Activated naive CD4-positive, alpha-beta T cell (primary cell): ENCODE measurements at places on chromosomes 12 and 14.

DNA sequence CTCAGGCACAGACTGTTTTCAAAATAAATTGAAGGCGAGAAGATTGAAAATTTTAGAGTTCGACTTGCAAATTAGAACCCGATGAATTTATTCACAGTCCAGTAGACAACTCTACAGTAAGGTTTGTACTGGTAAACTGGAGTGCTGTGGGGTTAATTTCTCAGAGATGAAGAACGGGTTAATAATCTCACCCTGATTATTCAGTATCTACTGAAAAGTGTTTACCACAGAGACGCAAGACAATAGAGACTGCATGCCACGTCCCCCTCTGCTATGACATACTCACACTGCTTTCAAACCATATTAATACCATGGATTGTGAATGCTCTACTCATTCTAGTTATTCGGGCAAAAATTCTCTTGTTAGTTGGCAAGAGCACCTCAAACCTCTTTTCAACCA lies 36.1 kb downstream of the CFL2 start:
- no peak for DNase-seq

DNA sequence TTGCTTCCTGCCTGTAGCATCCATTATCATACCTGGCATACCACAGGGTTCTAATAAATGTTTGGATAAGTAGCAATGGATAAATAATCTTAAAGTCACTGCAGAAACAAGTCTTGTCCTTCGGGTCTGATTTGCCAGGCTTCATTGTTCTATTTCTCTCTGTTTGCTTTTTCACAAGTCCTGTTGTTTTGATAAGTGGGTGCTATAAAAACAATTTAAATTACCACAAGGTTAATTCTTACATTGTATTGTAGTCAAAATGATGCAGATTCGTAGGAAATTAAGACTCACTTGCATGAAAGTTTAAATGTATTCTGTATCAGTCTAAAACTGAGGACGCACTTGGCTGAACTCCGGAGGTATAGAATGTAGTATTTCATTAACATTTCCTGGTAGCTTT lies 429.9 kb downstream of the NELL2 start:
- DNase-seq: no peak

GRCh38 chr14:102537981-102538601 lies 28.5 kb upstream of the ANKRD9 start:
- no peak for DNase-seq

DNA sequence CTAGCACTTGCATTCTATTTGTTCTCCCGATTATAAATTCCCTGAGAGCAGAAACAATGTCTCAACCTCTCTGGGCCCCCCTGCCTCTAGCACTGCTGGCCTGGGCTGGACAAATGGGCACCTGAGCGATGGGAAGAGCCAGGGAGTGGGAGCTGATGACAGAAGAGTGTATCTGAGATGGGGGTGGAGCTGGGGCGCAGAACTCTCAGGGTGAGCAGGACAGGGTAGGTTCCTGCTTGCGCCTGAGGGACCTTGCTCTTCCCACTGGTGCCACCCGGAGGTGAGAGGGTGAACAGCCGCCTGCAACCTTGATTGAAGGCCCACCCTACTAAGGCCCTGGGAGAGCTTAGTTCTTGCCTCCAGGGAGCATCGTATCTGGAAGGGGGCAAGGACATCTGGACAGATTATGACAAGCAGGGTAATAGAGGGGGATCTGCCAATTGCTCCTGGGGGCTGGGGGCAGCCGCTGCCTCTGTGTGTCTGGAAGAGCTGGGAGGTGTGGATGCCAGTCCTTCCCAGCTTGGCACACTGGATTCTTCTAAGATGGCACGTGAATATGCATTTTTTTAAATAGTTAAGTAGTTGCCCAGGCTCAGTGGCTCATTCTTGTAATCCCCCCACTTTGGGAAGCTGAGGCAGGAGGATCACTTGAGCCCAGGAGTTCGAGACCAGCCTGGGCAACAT lies 43.0 kb upstream of the TSPAN9 start:
- DNase-seq: no peak

DNA sequence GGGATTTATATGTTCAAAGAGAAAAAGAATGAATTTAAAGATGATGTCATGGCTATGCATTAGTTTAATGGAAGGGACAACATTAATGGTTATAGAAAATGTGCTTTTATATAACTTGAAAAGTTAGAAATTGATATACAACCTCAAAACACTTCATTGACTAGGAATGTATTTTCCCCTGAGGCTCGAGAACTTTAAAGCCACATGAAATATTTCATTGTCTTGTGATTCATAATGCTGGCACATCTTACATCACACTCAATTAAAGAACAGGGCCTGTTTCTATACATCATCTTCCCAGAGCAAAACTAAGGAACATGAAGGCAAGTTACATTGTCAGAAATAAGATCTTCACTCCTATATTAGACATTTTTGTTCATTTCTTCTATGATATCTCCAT lies 35.2 kb upstream of the PAWR start:
- DNase-seq: no peak

GRCh38 chr12:83473408-83474095 lies 786.8 kb downstream of the TMTC2 start:
- no peak for DNase-seq

DNA sequence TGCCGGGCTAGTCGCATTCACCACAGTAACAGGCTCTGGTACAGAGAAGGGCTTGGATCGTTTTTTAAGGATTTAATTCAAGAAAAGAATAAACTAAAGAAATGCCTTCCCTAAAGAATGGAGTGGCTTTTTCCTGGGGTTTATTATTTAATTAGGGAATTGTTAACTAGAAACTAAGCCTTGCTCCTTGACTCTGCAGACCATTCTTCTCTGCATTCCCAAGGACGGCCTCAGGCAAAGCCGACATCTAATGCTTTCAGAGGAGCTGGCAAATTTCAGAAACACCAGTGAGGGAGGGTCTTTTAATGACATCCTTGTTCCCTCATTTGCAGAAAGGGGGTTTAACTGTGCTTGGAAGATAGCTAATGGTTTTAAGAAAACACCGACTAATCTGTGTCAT lies 174.0 kb downstream of the EGLN3 start:
- no peak for DNase-seq

GRCh38 chr12:24400533-24400932 lies 451.1 kb upstream of the SOX5 start:
- no peak for DNase-seq

DNA sequence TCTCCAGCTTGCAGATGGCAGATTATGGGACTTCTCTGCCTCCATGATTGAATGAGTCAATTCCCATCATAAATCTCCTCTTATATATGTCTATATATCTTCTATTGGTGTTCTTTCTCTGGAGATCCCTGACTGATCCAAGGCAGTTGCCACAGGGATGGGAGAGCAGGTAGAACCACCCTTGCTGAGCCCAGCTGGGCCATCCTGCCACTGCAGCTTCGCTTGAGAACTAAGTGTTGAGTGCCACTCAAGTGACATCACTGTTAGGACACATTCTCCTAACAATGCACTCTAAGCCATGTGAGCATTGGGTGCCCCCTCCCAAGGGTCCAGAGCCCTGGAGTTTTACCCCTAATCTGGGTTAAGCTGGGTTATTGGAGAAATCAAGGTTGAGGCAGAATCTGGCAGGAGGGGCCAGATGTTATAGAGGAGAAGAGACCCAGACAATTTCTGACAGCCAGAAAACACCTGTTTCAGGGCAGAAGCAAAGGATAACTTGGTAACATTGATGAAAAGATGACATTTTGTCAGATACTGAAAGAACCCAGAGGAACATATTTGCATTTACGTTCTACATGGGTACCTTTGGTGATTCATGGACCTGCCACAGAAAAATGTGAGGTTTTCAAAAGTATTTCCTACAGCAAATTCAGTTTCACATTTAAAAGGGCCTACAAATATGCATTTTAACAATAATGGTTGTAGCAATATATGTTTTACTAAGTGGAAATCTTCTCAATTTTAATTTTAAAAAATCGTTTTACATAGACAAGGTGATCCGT lies 57.2 kb upstream of the MAX start:
- no peak for DNase-seq

- DNase-seq: no peak
Measured at GRCh38 chr12:68585966-68586365, 24.7 kb upstream of the RAP1B start.

DNA sequence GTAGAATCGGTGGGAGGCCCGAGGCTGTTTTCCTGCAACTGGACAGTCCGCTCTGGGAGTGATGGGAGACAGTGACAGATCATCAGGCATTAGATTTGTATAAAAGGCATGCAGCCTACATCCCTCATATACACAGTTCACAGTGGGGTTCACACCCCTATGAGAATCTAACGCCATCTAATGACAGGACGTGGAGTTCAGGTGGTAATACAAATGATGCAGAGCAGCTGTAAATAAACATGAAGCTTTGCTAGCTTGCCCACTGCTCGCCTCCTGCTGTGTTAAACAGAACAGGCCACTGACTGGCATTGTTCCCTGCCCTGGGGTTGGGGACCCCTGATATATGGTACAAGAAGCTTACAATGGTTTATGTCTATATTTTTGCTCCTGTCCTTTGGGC lies 179.0 kb downstream of the LRFN5 start:
- DNase-seq: no peak

DNA sequence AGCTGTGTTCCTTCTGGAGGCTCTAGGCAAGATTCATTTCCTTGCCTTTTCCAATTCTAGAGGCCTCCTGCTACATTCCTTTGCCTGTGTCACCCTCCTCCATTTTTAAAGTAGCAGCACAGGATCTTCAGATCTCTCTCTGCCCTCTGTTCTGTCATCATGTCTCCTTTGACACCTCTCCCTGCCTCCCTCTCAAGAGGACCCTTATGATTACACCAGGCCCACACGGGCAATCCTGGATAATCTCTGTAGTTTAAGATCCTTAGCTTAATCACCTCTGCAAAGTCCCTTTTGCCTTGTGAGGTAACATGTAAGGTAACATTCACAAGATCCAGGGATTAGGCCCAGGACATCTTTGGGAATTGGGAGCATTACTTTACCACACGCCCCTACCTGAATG lies 155.2 kb downstream of the SYNE2 start:
- no peak for DNase-seq

DNA sequence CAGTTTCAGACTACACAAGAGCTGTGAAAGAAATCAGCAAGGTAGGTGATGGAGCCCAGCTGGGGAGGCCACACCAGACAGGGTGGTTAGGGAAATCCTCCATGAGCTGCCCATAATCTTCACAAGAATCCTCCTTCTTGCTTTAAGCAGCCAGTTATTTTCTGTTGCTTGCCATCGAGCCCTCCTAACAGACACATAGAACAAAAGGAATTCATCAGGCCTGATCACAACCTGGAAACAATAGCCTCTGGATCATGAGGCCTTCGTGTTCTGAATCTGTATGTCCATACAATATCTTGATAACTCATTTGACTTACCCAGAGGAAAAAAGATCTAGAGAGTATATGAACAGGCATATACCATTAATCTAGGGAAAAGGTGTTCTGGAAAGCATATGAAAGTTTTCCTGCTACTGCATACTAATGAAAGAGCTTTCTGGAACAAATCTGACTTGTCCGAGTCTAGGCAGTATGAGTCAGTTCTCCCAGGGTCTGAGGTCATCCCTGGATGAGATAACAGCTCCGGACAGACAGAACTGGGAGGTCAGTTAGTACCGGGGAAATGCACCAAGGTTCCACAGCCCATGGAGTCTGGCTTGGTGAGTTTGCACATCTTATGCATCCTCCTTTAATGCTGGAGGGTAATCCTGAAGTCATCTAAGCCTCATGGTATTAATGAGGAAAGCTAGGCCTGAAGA lies 52.8 kb upstream of the ELK3 start:
- no peak for DNase-seq

- no peak for DNase-seq
Measured at GRCh38 chr14:99275222-99275584, 3.2 kb upstream of the BCL11B start.

GRCh38 chr12:42458575-42458974 lies 131.0 kb downstream of the PRICKLE1 start:
- DNase-seq: no peak

DNA sequence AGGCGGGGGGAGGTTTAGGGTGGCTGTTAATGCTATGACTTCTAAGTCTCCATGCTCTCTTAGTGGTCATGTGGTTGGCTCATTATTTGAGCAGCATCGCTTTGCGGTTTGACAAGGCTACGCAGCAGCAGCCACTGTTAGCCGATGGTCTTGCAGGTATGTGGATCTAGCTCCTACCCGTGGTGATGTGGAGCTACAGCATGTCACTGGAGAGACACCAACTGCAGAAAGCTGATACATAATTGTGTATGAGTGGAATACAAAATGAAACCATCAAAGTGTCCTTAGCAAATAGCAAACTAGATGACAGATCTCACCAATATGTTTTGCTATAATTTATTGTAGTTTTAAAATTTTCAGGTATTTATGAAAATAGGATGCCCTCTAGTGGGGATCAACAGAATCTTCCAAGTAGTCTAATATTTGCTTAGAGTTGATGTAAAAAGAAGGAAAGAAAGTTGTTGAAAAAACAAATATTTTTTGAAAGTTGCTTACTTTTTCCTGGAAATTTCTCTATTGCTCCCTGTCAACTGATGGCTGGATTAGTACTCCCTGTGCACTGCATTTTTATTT lies 94.9 kb downstream of the NAV3 start:
- DNase-seq: no peak

GRCh38 chr12:587132-588023 lies 75.9 kb downstream of the NINJ2 start:
- no peak for DNase-seq

GRCh38 chr12:12985817-12986408 lies 14.2 kb downstream of the HEBP1 start:
- no peak for DNase-seq

- DNase-seq: no peak
Measured at GRCh38 chr12:62618319-62618718, 151.7 kb downstream of the MON2 start.

DNA sequence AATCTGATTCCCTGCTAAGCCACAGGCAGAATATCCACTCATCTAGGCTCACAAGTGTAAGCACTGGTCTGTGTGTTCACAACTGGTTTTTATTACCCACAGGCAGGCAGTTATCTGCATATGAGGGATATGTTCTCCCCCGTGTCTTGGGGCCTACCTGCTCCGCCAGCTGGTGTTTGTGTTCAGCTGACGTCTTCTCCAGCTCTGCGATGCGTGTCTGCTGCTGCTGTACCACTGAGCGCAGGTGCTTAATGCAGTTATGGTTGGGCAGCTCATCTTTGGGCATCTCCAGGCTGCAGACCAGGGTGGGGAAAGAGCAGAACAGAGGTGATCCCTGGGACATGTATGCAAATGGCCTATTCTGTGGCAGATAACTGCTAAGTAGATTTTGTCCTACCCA lies 13.7 kb downstream of the RNF41 start:
- DNase-seq: no peak

GRCh38 chr12:11805043-11805442 lies 155.6 kb downstream of the ETV6 start:
- DNase-seq: no peak

- DNase-seq: no peak
Measured at GRCh38 chr12:56601503-56601902, 28.6 kb downstream of the BAZ2A start.
